ENCODE measurements at places on chromosomes 5 and 9.

DNA sequence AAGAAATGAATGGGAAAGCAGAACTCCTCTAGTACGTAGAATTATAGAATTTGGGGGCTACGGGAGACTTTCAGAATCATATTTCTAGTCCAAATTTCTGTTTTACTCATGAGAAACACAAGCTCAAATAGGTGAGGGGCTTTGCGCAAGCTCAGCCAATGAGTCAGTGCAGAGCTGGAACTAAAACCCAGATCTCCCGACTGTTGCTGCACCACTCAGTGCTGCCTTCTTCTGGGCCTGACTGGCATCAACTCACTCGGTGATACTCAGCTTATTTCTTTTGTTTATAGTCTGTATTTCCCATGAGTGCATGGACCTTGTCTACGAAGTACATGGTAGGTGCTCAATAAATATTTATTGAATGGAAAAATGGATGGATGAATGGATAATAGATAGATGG, 280.2 kb downstream of the CDK5RAP2 start:
- no peak for DNase-seq

GRCh38 chr5:148961261-148962199, 101.3 kb downstream of the SH3TC2 start:
- DNase-seq = no peak

DNA sequence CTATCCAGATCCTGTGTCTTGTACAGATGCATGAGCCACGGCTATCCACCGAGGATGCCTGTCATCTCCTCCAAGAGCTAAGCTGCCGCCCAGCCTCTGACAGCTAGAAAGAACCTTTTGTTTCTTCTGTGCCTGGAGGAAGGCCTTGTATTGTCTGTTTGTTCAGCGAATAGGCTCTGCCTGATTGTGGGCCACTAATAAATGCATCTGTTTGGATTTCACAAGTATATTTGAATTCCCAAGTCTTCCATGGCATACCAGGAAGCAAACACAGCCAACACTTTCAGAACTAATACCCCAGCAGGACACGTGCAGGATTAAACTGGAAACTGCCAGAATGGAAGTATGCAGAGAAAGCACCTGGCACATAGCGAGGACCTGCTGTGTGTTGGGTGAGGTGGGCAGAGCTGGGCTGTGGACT, 92.7 kb upstream of the NEURL1B start:
- DNase-seq = no peak

DNA sequence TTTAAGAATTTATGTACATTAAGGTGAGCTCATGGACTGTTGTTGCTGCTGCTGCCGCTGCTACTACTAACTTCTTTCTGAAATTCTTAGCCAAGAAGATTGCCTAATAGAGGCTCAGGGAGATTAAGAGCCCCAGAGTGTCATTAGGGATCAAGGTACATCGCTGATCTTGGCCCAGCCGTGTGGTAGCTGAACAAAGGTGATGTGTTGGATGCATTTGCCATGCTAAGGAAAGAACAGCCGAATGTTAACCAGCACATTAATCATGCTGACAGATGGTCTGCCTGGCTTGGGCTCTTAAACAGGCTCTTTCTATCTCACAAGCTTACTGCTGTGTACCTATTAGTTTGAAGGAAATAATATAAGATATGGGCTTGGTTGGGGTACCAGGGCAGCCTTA, 137.1 kb downstream of the KCTD16 start:
- DNase-seq = no peak

- DNase-seq = no peak
Measured at GRCh38 chr5:134578578-134579283, 53.3 kb downstream of the JADE2 start.

DNA sequence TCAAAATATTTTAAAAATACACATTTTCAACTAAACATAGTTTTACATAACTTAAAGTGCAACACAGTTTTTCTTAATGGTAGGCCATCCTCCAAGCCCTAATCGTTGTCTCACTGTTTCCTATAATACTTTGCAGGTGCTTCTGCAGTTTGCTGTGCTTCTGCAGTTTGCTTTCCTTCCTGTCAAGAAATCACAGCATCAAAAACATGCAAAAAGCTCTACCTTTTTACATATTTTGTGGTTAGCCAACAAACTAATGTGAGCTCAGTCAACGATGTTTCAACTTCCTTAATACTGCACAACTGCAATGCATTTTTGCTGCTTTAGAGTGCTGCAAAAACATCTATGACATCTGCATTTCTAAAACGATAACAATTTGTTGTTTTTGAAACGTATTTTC, 25.2 kb downstream of the EMB start:
- no peak for DNase-seq

DNA sequence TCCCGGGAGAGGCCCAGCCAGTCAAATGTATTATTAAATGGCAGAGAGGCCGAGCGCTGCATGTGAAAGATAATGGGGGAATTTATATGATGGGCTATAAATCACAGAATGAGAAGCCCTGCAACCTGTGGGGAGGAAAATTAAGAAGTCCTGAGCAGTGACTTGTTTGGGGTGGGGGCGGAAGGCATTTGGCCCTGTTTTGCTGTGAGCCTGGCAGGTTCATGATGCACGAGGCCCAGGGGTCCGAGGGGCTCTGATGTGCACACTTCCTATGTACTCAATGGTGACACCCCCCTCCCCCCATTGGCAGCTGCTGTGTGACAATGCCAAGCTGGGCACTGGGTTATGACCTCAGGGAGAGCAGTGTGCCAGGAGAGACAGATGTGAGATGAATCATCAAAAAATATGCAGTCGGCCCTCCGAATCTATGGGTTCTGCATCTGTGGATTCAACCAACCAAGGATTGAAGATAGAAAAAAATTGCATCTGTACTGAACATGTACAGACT, 13.7 kb upstream of the DAB2IP start:
- no peak for DNase-seq
